ENCODE measurements at places on chromosomes 2 and 18.

GRCh38 chr18:58633874-58634273 is 5.0 kb upstream of the ALPK2 start:
- no peak for DNase-seq

DNA sequence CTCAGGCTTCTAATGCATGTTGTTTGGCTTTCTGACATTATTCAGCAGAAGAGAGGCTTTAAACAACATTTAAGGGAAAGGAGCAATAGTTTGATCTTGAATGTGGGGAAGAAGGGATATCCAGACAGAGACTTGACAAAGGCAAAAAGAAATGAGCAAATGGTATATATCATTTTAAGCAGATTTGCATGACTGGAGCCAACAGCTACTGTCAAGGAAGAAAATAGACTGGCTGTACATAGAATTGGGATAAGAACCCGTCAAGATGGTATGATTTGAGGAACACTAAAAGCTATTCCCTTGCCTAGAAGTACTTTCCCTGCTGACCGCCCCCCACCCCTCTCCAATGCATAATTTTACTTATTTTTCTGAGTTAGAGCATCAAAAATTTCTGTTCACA is 174.5 kb downstream of the RIT2 start:
- no peak for DNase-seq

- no peak for DNase-seq
Observed at GRCh38 chr2:147288131-147288530, 556.7 kb upstream of the ACVR2A start.

- no peak for DNase-seq
Observed at GRCh38 chr2:100178085-100178788, 35.8 kb upstream of the AFF3 start.

DNA sequence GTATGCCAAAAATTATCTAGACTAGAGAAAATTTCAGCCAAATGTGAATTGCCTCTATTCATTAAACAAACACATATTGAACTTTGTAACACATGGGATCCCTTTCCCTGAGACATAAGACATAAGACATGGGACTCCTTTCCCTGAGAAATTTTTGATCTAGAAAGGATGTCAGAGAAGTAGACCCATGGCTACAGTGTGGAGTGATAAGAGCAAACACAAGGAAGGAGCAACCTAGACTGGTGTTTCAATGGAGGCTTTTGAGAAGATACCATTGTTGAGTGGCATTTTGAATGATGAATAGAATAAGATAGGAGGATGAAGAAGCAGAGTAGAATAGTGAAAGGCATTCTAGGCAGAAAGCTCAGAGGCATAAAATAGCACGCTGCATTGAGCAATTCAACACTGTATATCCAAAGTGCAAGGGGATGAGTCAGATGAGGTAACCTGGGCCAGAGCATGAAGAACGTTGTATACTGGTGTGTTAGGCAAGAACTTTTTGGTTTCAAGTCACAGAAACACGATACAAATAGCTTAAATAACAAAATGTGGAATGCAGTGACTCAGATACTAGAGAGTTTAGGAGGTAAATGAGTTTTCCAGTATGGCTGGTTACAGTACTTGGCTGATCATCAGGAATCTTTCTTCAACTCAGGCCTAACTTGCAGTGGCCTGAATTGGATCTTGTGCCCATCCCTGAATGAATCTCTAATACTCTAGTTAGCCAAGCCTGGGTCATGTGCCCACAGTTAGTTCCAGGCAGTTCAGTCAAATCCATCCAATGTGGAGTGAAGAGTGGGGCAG is 129.8 kb upstream of the TANK start:
- DNase-seq: no peak

DNA sequence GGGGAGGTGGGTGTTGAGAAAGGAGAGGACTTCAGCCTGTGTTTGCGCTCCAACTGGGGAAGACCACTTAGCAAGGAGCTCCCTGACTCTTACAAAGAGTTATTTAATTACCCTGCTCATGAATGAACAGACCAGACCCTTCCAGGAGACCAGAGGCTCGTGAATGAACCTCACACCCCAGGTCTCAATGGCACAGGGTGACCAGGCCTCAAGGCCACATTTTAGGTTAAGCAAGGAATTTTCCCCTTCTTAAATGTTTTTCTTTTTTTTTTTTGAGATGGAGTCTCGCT is 25.3 kb downstream of the SMAD7 start:
- no peak for DNase-seq

Data from DMS79 (cell line).